ENCODE measurements at places on chromosomes 5 and 9.

DNA sequence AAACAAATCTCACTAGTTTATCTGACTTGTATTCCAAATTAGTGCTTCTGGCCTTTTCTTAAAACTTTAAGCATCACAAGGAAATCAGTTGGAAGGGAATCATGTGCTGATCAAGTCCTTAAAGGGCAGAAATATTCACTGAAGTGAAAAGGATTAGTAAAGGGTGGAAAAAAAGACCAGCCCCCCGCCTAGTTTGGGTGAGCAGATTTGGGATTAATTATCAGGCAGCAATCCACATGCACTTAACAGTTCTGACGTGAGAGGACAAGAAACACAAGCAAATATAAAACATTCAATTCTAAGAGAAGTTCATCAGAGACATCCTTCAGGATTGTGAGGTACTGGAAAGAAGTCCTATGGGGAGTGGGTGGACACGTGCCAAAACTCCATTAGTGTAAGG lies at the start of gene TYRP1:
TYRP1 (plus strand) TSS at position 245 of the 400 bp plus-strand sequence. CDS start 612 bp downstream, outside the sequence.
- DNase-seq = no peak

DNA sequence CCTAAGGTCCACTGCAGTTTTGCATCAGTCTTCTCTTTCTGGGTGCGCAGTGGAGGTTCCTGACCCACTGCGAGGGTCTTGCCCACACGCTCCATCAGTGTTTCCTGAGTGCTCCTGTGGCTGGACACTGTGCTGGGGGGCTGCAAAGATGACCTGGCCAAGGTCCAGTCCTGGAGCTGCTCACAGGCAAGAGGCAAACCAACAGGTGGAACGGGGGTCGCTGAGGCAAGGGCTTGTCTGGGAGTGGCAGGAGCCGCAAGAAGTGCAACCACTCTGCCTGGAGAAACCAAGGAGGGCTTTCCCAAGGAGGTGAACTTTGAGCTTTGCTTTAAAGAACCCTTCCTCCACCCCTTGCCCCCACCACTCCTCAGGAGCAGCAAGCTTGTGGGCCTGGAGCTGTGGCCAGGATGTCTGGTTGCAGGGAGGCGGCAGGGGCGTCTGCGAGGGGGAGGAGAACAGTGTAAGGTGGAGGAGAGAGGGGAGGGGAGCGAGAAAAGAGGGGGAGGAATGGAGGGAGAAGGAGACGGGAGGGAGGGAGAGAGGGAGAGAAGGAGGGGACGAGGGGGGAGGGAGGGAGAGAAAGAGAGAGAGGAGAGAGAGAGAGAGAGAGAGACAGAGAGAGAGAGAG lies 444 bp upstream of the CPLX2 start:
- no peak for DNase-seq

DNA sequence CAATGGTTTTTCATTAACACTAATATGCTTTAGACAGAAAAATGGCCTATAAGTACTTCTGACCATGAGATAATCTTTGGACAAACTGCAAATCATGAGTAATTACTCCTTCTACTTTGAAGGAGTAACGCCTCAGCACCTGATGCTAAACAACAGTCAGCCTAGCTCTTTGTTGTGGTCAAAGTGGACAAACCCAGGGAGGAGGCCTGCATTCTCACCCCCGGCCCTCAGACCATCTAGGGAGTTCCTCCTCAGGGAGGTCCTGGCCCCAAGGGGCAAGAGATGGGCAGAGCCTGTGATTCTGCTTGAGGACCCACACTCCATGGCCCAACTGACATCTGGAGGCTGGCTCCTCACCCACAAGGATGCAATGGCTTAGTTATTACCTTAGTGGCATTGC lies 48.2 kb upstream of the ANGPTL2 start:
- DNase-seq = no peak

DNA sequence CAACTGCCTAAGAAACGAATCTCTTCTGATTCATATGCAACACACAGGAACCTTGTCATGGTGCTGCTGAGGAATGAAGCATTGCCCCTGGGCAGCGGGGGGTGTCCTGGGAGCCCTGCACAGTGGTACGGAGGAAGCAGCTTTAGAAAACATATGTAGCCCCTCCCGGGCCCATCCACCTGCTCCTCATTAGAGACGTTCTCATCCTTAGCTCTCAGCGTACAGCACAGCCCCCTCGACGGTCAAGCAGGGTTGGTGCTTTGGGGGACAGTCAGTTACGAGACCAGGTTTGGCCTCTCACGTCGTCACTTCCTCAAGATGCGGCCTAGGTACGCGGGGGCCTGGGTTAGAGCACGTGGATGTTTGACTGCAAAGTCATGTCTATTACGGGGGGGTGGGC lies 28.4 kb upstream of the LAMC3 start:
- no peak for DNase-seq

- DNase-seq = no peak
Measured at GRCh38 chr9:115952430-115953292, 200.9 kb upstream of the PAPPA start.

DNA sequence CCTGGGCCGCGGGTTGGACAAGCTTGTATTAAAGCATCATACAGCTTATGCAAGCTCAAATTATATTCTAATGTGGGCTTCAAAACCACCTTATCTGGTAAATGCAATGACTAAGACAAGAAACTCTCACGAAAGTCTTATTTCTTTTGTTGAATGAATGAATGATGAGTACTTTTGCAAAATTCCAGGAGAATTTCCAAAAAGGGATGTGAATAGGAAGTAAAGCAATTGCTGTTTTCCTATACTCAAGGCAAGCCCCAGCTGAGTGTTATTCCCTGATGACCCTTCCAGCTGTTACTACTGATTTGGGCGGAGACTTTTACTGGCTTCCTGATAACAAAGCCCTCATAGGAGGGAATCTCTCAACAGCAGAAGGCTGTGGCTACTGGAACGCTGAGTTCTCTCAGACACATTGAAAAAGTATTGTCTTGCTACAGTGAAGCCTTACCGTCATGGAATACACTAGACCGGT lies 162.8 kb downstream of the SREK1 start:
- DNase-seq = no peak

DNA sequence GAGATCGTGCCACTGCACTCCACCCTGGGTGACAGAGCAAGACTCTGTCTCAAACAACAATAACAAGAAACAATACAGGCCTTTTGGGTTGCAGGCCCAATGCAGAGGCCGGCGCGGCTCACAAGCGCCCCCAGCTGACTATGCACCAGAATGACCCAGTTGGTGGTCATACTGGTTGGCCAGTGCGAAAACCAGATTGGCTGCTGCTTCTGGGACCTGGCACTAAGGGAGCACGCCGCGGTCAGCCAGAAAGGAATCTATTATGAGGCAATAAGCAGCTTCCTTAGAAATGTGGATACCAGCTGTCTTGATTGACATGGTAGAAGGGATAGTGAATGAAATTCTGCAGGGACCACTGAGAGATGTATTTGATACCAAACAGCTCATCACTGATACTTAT lies 35.0 kb downstream of the RANBP17 start:
- no peak for DNase-seq

Data from activated CD8-positive, alpha-beta memory T cell treated with anti-CD3 and anti-CD28 coated beads for 1 hour (primary cell).